ENCODE measurements at places on chromosomes 6 and 20.

- no peak for DNase-seq
Measured at GRCh38 chr6:26123675-26123946, 36.4 kb downstream of the HFE start.

DNA sequence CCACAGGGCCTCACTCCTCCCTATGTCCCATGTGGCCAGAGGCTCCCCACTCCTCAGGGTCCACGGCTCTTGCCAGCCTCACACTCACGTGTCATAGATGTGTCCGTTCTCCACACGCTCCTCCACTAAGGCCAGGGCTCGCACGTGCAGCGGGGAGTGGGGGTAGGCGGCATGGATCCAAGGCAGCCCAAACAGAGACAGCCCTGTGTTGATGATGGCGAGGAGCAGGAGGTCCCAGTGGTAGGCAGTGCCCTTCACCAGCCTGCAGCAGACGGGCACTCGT, 10.3 kb downstream of the SLC4A11 start:
- DNase-seq = no peak

DNA sequence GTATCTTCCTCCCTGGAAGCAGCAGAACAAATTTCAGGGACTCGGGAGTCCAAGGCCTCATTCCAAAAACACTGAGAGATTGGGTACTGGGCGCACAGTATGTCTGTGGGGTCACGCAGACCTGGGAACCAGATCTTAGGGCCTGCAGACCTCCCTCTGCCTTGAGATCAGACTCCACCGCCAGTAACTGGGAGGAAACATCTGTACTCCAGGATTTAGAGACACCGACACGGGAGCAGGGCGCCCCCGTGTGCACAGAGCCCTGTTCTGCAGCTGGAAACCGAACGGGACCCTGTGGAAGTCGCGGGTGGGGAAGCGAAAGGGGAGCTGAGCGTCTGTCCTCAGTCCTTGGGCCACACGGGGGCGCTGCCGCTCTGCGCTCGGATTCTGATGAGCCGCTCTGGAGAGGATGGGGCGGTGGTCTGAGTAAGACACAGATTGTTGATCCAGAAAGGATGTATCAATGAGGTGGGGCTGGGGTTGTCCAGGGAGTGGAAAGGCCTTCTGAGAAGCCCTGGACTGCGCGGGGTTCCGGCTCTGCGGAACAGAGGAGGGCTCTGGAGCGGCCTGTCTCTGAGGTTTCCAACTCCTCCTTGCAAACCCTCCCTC, 35.7 kb upstream of the HLA-E start:
- peak; percentile 80 for DNase-seq

- no peak for DNase-seq
Measured at GRCh38 chr20:2230726-2231488, 64.9 kb upstream of the TGM3 start.

- no peak for DNase-seq
Measured at GRCh38 chr20:24503352-24503931, 34.0 kb downstream of the SYNDIG1 start.

DNA sequence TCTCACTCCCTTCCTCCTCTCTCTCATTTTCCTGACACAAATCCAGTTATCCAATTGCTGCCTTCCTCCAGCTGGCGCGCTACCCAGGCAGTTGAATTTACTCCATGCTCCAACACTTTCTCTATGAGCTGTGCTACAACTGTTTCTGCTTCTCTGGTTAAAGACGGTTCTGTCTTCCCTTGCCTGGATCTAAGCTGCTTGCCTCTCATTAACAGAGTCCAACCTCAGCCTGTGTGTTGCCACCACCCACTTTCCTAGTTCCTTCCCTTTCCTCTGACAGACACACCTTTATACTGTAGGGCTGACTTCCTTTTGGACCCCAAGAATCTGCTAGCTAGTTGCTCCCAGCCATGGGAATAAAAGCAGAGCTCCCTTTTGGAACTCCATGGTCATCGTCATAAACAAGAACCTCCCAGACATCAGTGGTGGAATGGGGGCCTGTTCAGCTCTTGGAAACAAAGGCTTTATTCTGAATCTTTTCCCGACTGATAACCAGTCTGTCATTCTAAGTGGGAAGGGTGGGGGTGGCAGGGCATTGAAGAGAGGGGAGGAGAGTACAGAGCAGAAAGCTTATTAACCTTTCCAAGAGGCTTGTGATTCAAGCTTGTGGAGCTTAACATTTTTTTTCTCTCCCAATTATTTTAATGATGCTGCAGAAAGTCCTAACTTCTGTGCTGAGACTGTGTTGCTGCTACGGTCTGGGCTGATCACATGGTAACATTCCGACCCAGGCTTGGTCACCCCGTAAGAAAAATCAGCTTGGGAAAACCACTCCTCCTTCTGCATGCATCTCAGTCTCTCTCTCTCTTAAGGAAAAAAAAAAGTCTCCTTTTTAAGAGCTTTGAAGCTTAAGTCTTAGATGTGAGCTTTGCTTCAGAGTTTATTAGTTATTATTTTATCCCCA, 31.3 kb upstream of the BMP2 start:
- DNase-seq = no peak

GRCh38 chr6:39560915-39561314, 164.3 kb downstream of the KIF6 start:
- no peak for DNase-seq

- DNase-seq = no peak
Measured at GRCh38 chr20:43533060-43533459, 25.6 kb downstream of the L3MBTL1 start.

DNA sequence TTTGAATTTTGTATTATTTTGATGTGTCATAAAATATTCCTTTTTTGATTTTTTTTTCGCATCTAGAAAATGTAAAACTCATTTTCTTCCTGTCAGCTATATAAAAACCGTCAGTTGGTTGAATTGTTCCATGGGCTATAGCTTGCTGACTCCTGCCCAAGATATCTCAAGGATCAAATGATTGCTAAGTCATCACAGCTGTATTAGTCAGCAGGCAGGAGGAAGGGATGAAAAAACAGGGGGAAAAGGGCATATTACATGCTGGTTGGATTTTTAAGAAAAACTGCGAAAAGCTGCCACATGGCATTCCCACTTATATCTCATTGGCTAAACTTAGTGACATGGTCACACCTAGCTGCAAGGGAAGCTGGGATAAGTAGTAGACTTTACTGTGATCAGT, 569.9 kb downstream of the BCKDHB start:
- DNase-seq = no peak

DNA sequence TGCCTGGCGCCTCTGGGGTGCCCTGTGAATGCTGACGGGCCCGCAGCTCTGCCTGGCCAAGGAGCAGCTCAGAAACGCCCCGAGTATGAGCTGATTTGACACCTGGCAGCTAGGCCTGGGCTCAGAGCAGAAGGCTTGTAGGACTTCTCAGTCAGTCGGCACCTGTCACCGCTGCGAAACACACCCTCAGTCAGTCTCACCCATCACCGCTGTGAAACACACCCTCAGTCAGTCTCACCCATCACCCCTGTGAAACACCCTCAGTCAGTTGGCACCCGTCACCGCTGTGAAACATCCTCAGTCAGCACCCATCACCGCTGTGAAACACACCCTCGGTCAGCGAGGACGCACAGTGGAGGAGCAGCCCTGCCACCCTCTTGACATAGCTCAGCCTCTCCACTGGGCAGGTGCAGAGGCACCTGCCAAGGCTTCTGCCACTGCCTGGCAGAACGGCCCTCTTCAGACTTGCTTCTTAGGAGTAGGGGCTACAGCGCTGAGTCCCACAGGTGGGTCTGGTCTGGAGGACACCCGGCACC, 109.0 kb downstream of the PSMB1 start:
- no peak for DNase-seq

DNA sequence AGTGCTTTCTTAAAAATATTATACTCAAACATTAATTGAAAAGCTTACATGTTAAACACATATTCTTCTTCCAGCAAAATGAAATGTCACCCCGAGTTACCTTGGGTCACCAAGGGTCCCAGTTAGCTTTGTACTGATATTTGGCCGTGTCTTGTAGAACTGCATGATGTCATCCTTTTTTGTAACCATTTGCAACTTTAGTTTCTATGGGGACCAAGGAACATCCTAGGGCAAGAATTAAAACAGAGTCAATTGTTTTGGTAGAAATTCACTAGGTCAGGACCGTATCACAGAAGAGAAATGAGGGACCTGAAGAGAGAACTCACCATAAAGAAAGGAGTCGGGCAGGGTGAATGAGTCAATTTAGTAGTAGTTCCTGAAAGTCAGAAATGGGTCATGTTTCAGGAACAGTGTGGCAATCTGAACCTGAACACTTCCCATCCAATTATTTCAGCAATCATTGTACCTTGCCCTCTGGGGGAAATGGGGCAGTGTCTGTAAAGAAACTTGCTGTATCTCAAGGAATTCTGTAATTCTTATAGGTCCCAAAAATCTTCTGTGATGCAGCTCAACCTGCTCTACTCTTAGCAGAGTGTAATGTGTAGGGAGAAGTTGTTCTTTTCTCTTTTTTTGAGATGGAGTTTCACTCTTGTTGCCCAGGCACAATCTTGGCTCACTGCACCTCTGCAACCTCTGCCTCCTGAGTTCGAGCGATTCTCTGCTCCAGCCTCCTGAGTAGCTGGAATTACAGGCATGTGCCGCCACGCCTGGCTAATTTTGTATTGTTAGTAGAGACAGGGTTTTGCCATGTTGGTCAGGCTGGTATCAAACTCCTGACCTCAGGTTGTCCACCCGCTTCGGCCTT, 5.3 kb upstream of the AKAP7 start:
- DNase-seq = no peak

- no peak for DNase-seq
Measured at GRCh38 chr6:163986313-163986712, 571.8 kb downstream of the QKI start.

- no peak for DNase-seq
Measured at GRCh38 chr6:114989279-114989964, 646.6 kb upstream of the HS3ST5 start.

DNA sequence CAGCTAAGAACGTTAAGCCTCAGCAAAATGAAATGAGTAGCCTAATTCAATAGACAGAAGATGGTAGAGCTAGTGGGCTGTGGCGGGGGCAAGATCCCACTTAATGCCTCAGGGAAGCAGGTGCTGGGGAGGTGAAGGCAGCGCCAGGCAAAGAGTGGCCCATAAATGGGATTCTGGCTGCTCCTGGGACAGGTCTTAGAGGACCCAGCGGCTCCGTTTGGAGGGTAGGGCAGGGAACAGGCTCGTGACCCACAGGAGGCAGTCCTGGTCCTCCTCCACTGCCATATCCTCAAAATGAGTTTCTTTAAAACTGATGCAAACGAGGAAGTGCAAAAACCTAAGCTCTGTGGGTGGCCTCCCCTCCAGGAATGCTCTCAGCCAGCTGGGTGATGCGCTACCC, 32.7 kb downstream of the SAYSD1 start:
- no peak for DNase-seq

GRCh38 chr6:41488433-41489119, 57.6 kb upstream of the FOXP4 start:
- DNase-seq = no peak

GRCh38 chr6:26611599-26611998, 14.8 kb downstream of the ABT1 start:
- DNase-seq = no peak
